Activated CD4-positive, alpha-beta memory T cell treated with anti-CD3 and anti-CD28 coated beads, Interleukin-2, amount 10 ng/mL, durations not matched to agents 7 days and 5 days (primary cell): ENCODE measurements at places on chromosomes 12 and 14.

DNA sequence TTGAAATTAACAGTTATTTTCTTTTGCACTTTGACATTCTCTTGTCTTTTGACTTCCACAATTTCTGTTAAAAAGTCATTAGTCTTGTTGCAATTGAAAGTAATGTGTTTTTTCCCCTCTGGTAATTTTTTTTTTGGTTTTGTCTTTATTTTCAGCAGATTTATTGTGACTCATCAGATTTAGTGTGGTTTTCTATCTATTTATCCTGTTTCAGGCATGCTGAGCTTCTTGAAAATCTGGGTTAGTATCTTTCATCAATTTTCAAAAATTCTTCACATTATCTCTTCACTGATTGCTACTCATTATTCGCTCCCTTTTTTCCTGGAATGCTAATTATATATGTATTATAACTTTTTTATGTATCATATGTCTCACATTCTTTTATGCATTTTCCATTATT is 15.3 kb upstream of the NTF3 start:
- DNase-seq = no peak

- DNase-seq = no peak
These were observed 956 bp upstream of the PTHLH start for GRCh38 chr12:27973487-27973890.

DNA sequence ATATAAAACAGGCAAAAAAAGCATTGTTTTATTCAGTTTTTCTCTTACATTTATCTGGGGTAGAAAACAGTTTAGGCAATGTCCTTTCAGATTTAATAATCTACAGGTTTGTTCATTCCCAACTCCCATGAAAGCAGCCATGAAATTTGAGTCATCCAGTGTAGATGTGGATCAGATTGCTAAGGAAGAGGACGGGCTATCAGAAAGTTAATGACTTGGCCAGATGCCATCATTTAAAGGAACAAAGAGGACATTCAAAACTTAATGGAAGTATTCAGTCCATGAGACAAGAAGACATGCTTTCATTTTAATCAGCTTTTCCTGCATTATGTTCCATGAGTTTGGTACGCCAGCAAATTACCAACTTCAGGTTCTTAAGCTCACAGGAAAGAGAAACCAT is 31.1 kb upstream of the POC1B start:
- DNase-seq = no peak

DNA sequence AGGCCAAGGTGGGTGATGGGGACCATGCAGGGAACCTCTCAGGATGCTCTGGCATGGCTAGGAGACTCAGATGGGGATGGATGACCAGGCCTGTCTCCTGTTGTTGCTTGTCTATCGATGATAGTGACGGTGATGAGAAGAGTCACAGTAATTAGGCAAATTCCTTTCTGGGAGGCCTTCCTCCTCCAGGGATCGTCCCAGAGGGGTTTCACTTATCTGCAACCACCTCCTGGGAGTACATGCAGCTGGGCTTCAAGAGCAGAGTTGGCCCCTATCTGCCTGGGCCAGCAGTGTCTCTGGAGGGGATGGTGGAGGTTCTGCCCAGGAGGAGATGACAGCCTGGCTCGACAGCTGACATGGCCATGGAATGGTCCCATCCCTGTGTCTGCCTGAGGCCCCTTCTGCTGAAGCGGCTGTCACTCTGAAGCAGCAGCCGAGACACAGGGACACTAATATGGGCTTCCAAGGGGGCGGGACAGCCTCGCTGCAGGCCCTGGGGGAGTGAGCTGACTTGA is 27.5 kb upstream of the OAS1 start:
- DNase-seq = no peak

DNA sequence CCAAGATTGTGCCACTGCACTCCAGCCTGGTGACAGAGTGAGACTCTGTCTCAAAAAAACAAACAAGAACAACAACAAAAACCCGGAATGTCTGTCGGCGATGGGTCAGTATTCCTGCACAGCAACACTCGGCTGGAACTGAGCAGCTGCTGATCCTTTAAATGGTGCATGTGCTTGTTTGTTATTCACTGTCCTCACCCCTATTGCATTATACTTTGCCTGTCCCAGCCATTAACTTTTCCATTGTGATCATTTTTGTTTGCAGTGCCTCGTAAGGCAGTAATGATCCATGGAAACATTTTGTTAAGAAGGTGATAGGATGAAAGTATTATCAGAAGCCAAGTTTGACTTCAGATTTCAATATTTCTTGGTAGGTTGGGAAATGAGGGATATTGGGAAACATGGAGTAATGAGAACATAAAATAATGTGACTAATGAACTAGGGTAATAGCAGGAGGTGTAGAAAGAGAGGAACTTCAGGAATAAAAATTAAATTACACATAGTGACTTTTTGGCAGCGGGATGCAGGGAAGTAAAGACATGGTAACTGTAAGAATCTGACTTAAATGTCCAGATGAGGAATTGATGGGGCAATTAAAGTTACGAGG is 6.1 kb downstream of the ACSS3 start:
- DNase-seq = no peak

- DNase-seq = no peak
These were observed 122.5 kb upstream of the CNTN1 start for GRCh38 chr12:40569626-40570179.

DNA sequence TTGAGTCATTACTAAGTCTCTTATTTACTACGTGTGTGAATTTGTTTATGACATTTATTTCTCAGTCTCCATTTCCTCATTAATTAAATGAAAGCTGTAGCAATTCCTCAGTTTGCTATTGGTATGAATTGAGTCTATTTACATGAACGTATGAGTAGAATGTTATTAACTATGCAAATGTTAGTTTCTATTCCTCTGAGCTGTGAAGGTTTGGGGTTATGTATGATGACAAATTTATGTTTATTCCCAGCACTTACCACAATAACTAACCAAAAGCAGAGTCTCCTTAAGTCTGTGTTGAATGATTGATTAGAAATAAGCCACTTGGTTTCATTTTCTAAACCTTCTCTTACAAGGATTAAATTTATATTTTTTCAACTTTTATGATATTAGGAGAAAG is 1340.9 kb downstream of the FSCB start:
- no peak for DNase-seq

DNA sequence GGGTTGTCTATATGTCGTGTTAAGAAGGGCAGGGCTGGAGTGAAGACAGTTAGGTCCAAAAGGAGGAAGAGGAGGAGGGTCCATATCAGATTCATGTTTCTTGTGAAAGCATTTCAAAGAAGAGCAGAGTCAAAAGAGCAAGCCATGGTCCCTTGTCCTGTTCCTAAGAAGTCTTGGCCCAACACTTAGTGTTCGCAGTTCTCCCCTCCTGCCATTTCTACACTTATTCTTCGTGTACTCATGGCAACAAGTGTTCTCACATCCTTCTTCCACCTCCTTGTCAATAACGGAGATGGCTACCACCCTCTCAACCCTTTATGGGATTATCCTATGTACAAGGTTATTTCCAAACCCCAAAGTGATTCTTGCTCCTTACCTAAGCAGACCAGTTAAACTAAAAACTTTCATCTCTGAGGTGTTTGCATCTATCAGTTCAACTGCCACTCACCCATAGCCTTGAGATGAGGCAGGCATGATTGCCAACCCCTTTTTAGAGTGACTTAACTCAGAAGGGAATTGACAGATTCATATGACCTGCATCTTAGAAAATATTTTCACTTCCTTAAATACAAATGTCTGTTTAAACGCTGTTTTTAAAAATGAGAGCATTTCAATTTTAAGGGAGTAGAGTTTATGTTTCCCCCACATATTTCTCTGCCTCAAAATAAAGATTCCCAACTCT is 19.8 kb upstream of the RNASE2 start:
- no peak for DNase-seq

- peak; percentile 47 for DNase-seq
These were observed at the start of gene ITGA5 for GRCh38 chr12:54419088-54419887. Gene ITGA5 (minus strand): TSS chr12:54419266. CDS start chr12:54419198, 68 bp downstream.

DNA sequence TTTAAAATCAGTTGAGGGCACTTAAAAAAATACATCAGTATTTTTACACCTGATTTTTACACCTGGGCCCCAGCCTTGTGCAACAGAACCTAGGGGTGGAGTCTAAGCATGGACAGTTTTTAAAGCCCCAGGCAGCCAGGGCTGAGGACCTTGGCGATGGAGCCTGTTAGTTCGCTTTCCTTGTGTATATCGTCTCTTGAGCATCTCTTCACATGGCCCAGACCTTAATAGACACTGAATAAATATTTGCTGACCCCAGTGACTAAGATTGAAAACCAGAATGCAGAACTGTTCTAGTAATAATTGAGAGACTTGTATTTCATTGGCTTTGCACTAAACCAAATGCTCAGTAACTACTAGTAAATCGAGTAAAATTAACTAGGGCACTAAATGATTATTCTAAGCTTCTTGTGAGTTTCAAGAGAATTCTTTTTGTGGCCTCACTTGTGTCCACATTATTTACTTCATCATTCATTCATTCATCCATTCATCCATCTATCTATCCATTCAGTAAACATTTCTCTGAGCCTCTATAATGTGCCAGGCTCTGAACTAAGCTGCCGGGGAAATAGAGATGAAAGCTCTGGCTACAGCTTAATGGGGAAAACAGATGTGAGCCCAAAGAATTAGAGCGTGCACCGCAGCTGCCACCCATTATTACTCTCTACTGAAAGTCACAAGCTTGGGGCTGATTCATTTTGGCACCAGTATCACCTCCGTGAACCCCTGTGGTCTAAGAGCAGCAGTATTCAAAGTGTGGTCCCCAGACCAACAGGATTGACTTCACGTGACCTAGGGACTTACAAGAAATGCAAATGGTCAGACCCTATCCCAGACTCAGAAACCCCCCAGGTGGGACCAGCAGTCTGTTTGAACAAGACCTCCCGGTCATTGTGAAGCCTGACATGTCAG is 30.7 kb upstream of the BCL7A start:
- DNase-seq = peak; percentile 38

DNA sequence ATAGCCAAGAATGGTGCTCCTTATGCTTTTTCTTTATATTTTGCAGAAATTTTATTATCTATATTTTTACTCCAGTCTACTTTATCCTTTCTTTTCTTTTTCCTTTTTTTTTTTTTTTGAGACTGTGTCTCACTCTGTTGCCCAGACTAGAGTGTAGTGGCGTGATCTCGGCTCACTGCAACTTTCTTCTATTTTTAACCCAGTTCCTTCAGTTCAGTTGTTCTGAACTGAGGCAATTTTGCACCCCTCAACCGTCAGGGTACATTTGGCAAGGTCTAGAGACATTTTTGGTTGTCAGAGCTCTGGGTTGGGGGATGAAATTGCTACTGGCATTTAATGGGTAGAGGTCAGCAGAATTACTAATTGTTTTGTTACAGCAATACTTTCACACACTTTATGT is 75.7 kb downstream of the DIP2B start:
- no peak for DNase-seq

DNA sequence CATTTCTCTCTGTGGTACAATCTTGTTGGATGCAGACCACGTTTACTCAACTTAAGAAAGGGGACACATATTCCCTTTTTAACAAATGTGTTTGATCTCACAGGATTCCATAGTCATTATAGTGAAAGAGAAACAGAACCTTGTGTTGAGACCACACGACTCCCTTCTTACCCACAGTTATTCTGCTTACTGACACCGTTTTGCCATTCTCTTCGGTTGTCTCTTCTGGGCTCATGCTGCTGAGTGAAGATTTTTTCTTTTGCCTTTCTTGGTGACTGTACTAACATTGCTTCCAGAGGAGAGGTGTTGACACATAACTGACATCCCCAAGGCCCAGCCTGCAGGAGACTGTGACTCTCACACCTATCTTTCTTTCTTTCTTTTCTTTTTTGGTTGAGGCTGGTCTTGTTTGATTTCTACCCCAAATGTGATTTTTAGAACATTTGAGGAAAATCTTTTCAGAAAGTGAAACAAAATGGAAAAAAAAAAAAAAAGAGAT is 61.2 kb upstream of the OTOGL start:
- DNase-seq = no peak

DNA sequence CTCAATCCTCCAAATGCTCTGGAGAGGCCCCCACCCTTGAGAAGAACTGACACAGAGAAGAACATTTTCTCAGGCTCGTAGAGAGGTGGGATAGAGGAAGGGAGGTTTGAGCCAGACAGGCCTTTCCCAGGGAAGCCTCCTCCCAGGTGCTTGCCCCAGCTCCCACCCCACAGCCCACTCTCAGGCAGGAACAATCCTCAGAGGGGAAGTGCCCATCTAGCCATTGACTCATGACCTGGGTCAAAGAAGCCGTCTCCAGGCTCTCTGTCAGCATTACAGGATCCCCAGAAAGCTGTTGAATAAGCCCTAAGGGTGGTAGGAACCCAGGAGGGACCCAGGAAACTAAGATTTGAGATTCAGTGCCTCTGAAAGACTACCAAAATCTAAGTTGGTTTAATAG is 3.8 kb downstream of the AQP6 start:
- DNase-seq = no peak

GRCh38 chr12:15774819-15775218 is 14.4 kb downstream of the EPS8 start:
- DNase-seq = no peak

DNA sequence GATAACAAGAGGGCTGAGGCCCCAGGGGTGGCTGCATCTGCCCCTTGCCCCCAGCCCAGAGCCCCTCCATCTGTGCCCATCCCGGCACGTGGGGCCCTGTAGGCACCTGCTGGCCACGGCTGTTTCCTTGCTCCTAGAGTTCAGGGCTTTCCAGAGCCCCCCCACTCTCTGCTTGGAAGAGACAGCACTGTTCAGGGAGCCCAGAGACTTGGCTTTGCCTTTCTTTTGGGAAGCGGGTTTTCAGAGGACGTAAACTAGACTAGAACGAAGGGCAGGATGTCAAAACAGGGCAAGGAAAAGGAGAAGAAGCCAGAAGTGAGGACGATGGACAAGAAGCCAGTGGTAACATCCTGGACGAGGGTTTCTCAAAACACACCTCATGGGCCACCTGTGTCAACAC is 163.3 kb upstream of the LHX5 start:
- DNase-seq = no peak

DNA sequence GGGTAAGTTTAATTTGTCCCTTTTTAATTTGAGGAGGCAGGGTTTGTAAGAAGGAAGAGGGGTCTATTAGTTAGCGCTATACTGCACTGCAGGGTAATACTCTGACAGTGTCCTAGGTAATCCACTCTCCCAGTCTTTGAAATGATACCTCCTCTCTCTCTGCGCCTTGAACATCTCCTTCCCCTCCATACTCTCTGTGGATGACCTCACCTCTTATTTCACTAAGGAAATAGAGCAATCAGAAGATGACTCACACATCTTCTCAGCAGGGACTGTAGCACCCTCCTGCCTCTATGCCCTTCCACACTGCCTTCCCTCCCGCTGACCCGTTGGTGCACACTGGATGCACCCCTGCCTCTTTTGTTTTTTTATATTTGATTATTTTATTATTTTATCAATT is 94.2 kb downstream of the GRIP1 start:
- DNase-seq = no peak

GRCh38 chr14:75295491-75296345 is 17.1 kb downstream of the FOS start:
- DNase-seq = peak; percentile 80

DNA sequence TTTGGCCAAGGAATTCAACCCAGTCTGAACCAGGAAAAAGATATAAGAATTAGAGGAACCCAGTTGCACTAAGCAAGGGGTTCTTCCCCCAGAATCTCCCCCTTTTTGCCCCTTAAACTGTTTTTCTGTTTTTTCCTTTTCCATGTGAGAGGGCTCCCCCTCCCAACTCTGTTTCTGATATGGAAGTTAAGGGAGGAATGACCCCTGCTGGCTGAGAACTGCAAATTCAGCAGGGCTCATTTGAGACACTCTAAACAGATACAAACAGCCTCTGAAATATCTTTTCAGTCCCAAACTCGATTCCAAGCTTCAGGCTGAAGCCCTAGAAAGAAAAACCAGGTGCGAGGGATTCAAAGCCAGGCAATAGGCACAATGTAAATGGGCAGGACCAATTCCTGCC is 132.7 kb downstream of the SLC41A2 start:
- DNase-seq = no peak
